ENCODE measurements at places on chromosomes 11 and 22.

GRCh38 chr11:18671246-18671645 lies 27.3 kb upstream of the TMEM86A start:
- no peak for DNase-seq

- no peak for DNase-seq
These were observed 7.8 kb downstream of the IFT27 start for GRCh38 chr22:36768141-36768540.

GRCh38 chr11:112513417-112513816 lies 252.8 kb upstream of the PLET1 start:
- no peak for DNase-seq

DNA sequence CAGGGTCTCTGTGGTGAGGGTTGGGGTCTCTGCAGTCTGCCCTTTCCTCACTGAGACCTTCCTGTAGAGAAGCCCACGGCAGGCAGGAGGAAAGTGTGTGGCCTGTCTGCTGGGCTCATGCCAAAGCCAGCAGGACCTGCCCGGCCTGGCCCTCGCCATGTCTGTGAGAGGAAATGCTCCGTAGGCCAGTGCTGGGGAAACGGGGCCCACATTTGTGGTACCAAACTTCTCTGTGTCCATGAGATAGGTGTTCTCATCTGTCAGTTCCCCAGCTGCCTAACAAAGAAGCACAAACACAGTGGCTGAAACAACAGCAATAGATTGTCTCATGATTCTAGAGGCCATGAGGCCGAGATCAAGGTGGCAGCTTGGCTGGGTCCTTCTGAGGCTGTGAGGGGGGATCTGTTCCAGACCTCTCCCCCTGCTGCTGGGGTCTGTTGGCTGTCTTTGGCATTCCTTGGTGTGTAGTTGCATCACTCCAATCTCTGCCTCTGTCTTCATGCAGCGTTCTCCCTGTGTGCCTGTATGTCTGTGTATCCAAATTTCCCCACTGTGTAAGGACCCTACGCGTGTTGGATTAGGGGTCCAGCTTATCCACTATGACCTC lies 772.5 kb downstream of the TBC1D22A start:
- DNase-seq: no peak

GRCh38 chr11:36026315-36026968 lies 82.6 kb downstream of the LDLRAD3 start:
- DNase-seq: no peak

DNA sequence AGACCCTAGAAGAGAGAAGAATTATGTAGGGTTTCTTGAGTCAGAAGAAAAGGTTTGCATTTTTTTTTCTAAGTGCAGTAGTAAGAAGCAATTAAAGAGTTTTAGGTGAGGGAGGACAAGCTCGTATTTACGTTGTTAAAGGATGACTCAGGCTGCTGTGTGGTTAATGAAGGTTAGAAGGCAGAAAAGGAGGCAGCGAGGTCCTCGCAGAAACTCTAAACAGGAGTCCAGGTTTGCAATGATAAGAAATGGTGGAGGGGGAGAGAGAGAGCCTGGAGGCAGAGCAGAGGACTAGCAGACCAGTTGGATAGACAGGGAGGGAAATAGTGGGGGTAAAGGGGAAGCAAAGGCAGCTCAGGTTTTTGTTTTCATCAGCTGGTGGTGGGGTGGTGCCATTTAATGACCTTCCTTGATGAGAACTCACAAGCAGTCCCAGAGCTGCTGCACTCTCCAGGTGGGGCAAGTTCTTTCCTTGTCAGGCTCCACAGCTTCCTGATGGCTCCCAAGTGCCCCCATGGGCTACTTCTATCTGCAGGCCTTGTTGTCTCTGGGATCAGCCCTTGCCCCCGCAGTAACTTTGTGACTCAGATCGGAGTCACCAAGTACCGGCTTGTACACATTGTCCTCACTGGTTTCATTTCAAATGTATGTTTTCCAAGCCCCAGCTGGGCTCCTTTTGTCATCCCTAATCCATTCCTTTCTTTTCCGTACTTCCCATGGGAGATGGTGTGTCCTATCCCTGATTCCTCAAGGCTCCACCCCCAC lies 8.3 kb upstream of the INSC start:
- DNase-seq: peak; percentile 75

DNA sequence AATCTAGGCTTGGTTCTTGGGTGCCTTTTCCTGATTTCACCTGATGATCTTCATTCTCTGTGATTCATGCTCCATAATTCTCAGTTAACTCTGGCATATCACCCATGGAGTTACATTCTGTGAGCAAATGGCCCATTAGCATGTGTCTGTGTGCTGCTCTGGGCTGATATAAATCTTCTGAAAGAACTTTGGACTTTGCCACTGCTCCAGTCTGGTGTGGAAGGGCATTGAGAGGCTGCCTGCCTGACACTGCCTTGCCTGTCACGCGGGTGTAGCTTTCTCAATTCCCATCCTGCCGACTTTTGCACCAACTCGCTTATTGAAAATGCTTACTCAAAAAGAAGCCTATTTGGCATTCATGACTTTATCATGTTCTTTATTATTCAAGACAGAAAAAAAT lies 42.2 kb downstream of the FAT3 start:
- no peak for DNase-seq

GRCh38 chr11:23112987-23113886 lies 253.0 kb upstream of the CCDC179 start:
- DNase-seq: no peak

- DNase-seq: no peak
These were observed 108.8 kb downstream of the GRIA4 start for GRCh38 chr11:105718641-105719040.

GRCh38 chr11:2187280-2187707 lies 15.7 kb upstream of the TH start:
- DNase-seq: no peak

GRCh38 chr11:112962579-112963367 lies 1.6 kb downstream of the NCAM1 start:
- DNase-seq: no peak

DNA sequence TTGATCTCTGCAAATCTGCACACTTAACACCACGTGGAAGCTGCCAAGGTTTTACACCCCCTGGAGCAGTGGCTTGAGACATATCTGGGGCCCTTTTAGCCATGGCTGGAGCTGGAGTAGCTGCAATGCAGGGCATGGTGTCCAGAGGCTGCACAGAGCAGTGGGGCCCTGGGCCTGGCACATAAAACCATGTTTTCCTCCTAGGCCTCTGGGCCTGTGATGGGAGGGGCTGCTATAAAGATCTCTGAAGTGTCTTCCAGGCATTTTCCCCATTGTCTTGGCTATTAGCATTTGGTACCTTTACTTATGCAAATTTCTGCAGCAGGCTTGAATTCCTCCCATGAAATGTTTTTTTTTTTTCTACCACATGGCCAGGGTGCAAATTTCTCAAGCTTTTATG lies 33.2 kb downstream of the CALCA start:
- DNase-seq: no peak

- no peak for DNase-seq
These were observed 35.5 kb upstream of the CCDC188 start for GRCh38 chr22:20186183-20186870.

DNA sequence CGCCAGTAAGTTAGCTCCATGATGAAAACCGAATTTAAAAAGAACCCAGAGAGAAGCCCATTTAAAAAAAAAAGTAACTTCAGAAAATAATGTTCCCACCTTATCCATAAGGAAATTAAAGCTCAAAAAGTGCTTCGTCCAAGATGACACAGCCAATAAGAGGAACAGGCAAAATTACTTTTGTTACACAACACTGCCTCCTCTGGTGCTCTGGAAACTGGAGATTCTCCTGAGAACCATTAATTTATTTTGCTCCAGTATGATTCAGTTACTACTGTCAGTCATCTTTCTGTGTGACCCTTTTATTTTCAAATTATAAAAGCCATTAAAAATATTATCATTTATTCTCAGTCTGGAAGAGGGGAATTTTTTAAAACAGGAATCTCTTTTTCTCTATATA lies 2.0 kb downstream of the IFT27 start:
- no peak for DNase-seq

GRCh38 chr11:91997226-91997625 lies 227.4 kb upstream of the FAT3 start:
- DNase-seq: no peak

GRCh38 chr11:58629857-58630256 lies 7.4 kb downstream of the CNTF start:
- peak; percentile 22 for DNase-seq

- DNase-seq: peak; percentile 51
These were observed 30.1 kb downstream of the NAV2 start for GRCh38 chr11:19742588-19743292.

GRCh38 chr22:18022876-18023275 lies 1.5 kb downstream of the MICAL3 start:
- no peak for DNase-seq

GRCh38 chr11:61486779-61487178 lies 21.8 kb upstream of the LRRC10B start:
- no peak for DNase-seq

DNA sequence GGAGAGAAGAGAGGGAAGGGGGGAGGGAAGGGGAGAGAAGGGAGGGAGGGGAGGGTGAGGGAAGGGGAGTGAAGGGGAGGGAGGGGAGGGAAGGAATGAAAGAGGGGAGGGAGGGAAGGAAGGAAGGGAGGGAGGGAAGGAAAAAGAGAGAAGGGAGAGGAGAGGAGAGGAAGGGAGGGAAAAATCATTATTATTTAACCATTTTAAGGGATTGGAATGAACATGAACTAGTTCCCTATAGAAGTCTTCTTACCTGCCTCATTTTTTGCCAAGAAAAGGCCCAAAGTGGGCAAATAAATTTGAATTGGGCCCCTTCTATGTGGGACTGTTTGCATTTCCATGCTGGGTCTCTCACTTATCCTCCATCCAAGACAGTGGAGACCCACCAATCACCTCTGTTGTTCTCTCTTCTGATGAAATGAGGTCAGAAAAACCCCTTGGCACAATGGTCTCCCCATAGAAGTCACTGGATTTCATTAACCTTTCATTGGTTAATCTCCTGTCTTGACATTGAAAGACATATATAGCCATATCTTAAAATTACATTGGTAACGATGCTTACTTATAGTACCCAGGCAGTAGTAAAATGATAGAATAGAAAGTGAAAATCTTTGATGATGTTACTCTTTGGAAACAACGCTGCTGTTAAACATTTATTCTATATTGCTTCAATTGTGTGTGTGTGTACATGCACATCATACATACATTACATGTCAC lies 80.1 kb upstream of the ASPHD2 start:
- DNase-seq: no peak

DNA sequence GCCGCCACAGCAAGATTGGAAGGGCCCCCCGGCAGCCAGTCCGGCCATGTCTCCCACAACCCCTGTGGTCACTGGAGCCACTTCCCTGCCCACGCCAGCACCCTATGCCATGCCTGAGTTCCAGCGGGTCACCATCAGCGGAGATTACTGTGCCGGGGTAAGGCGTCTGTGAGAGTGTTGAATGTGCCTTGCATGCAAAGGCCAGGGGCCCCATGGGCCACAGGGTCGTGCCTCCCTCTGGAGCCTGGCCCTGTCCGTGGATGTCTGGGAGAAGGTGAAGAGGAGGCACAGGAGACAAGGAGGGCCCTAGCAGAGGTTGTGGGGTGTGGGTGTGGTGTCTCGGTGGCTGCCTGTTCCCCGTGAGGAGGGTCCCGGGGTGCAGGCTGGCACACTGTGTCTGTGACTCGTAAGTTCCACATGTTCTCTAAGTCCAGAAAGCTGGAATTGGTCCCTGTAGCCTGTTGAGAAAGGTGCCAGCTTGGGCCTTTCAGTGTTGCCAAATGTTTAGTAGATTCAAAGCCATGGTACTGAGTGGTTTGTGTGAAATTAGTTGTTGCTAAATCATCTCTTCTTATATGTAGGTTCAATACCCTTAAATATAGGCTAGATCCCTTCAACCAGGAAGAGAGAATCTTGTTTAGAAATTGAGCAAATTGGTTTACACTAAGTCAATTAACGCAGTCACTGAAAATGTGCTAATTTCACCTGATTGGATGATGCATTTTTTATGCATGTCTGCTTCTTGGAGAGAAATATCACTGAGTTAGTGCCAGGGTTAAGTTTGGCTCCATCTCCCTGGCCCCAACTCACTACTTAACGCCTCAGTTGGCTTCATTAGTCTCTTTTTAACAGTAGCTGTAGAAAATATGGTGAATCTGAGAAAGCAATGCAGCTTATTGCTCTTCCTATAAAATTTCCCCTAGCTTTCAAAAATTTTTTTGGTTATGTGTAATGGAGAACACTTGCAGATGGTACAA lies 23.8 kb downstream of the AMPD3 start:
- DNase-seq: no peak

DNA sequence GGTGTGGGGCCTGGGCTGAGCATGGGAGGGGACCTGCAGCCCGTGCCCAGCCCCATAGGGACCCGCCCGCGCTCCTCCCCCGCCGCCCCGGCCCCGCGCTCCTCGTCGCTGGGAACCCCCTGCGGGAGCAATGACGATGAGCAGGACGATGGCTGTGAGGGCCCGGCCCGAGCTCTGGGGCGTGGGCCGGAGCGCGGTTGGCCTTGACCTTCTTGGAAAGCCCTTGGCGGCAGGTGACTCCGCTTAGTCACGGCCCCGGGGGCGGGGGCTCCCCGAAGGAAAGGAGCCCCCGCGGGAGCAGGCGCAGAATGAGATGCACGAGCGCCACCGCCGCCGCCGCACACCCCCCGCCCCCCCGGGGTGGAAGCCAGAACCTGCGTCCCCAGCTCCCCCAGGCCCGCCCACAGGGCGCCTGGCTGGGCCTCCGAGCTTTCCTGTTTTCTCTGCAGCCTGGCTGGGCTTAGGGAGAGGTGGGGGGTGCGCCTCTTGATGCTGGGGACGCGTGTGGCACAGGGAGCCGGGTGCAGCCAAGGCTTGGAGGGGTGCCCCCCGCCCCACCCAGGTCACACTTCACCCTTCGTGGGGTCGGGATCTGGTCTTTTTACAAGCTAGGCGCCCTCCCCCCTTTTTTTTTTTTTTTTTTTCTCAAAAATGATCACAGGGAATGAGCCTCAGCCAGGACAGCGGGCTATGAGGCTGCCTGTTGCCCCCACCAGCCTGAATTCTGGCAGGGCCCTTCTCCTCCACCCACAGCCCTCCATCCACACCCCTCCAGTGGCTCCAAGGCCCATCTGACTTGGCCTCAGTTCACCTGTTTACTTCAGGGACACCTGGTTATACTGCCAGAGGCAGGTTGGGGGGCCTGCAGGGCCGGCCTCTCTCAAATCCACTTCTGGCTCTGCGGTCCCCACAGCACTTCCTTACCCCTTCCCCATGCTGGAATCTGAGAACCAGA lies 17.9 kb downstream of the CRELD2 start:
- DNase-seq: no peak

GRCh38 chr22:49624421-49625177 lies 203.1 kb downstream of the BRD1 start:
- no peak for DNase-seq

- no peak for DNase-seq
These were observed 83.5 kb upstream of the WNT7B start for GRCh38 chr22:46060292-46061123.

- no peak for DNase-seq
These were observed 725.5 kb downstream of the METTL15 start for GRCh38 chr11:28833670-28834069.

- no peak for DNase-seq
These were observed 24.6 kb upstream of the RTL6 start for GRCh38 chr22:44522526-44523170.

- DNase-seq: no peak
These were observed 43.2 kb upstream of the CHKA start for GRCh38 chr11:68164437-68164836.

GRCh38 chr11:6216501-6216900 lies 11.1 kb downstream of the C11orf42 start:
- DNase-seq: no peak
